ENCODE measurements at places on chromosomes 3 and 15.

DNA sequence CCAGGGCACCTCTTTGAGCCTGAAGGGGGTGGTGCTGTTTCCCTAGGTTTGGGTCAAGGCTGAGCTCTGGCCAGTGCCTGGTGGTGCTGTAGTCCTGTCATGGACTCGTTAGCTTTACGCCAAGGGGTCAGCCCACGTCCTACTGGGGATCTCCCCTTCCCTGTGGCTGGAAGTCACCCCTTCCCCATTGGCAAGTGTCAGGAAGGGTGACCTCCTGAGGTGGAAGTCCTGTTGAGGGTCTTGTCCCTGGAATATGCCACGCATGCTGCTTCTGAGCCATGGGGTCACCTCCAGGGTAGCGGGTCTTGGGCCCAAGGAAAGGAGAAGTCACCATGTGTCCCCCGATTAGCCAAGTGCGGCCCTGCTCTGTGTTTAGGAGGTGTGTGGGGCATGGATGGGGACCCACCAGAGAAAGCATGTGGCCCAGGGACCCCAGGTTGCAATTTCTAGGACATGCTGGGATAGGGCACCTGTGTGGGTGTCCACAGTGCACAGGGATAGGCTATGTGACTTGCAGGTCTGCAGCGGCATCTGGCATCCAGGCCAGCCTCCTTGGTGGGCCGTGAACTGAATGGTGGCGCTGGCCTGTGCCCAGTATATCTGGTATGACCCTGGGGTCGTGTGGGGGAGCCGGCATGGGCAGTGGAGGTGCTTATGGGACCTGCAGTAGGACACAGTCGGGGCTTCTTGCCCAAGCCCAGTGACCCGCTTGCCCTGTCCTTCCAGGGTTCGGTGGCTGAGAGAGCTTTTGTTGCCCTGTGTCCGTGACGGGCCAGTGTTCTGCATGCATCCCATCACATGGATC, 226.7 kb downstream of the SNRPN start:
- peak; percentile 2 for DNase-seq

GRCh38 chr15:40991355-40991754, 38.1 kb downstream of the CHAC1 start:
- DNase-seq = no peak

GRCh38 chr15:37037850-37038715, 62.3 kb downstream of the MEIS2 start:
- DNase-seq = no peak

- DNase-seq = no peak
Observed at GRCh38 chr3:24096695-24097290, 151.7 kb downstream of the NR1D2 start.

DNA sequence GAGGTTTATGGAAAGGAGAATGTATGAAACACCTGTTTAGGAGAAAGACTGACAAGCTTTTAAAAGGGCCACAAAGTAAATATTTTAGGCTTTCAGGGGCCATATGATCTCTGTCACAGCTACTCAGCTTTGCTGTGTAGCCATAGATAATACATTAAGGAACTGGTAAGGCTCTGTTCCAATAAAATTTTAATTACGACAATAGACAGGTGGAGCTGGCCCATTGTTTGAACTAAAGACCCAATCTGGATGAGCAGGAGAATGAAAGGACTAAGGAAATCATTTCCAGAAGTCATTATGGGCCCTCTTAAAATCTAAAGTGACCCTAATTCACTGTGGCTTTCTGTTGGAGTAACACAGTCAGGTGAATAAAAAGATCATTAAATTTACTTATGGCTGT, 48.5 kb upstream of the SLC12A8 start:
- DNase-seq = no peak

GRCh38 chr15:41575282-41575681, 16.3 kb downstream of the TYRO3 start:
- DNase-seq = no peak

- no peak for DNase-seq
Observed at GRCh38 chr15:78995921-78996893, 51.4 kb upstream of the CTSH start.

DNA sequence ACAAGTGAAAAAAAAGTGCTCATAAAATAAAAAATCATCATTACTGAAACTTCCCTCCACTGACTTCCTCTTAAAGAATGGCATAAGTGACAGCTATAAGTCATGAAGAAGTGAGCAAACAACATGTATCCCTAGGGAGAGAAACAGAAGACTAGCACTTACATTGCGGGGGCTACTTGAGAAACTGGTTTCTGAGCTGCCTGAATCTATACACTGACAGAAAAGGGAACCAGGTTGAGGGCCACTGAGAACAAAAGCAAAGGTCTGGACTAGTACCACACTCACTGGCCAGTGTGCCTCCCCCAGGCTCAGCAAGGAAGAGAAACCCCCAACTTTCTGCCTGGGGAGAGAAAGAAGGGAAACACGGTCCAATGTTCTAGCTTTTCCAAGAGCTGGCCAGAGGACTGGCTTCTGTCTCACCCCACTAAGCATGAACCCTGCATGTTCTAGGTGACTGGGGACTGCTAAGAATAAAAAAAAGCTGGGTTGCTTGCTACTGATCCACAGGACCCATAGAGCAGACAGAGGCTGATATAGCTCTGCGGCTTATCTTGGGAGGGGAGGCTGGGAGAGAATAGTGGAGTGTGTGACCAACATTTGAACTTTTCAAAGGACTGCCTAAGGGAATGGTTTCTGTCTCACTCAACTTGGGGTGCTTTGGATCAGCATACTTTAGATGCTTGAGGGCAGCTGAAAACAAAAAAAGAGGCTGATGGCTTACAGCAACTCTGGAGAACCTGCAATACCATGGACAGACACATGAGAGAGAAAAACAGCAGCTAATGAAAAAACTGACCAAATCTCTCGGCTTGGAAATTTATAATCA, 8.1 kb downstream of the RAD18 start:
- DNase-seq = no peak

- no peak for DNase-seq
Observed at GRCh38 chr3:45647148-45647619, 42.0 kb upstream of the SACM1L start.

GRCh38 chr15:39593656-39594445, 13.0 kb downstream of the THBS1 start:
- DNase-seq = no peak

GRCh38 chr3:133377396-133377795, 22.5 kb upstream of the BFSP2 start:
- DNase-seq = no peak

DNA sequence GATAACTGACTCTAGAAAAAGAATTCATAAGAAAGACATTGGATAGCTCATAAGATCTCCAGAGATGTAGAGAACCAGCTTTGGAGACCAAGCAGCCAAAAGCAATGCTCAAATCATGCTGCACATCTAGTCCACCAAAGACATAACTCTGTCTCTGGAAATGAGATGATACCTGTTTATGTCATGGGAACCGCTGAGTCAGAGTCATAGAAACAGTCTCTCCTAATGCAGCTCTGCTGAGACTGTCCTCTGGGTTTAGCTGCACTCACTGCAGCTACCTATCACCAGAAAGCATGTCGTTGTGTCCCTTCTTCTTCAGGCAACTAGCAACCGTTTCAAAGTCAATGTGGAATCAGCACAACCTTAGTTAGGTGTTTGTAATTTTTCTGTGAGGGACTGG, 218.5 kb upstream of the ROBO1 start:
- DNase-seq = no peak

DNA sequence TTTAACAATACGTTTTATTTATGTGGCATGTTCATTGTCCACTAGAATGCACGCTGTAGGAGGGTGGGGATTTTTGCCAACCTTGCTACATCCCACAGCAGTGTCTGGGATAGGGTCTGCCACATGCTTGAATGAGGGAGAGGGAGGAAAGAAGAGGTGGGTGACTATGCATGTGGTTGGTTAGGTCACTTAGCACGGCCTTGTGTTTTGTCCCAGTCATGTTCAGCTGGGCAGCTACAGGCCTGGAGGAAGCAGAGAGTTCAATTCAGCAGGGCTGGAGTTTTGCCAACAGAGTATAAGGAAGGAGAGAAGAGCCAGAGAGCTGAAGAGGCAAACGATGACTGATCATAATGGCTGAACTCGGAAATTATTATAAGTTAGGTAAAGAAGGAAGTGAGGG, 268.4 kb upstream of the NSMCE3 start:
- DNase-seq = no peak

- no peak for DNase-seq
Observed at GRCh38 chr3:194325424-194326153, 25.5 kb downstream of the CPN2 start.
